ENCODE measurements at places on chromosomes 7 and 10. TPM values are rescaled to one million over a fixed set of nuclear protein-coding genes. Genes with fewer than 3 reads are reported as not detected.

Gene NOBOX
- not detected for total RNA-seq

GRCh38 chr10:3109633-3110032 lies 42.3 kb downstream of the PFKP start:
- DNase-seq: no peak

DNA sequence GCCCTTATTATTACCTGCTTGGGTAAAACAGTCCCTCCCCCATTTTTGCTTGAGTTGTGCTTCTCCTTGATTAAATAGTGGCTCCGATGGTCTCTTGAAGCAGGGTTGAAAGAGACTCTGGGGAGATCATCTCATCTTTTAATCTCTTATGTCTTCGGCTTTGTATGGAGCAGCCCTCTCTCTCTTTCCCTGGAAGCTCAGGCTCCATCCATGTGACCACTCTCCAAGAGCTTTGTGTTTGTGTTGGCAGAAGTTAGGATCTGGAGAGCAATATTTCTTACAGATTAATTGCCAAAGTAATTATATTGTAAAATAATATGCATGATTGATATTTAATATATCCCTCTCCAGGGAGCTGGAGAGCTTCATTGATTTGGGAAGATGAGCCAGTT lies 76.9 kb downstream of the LRRC4 start:
- no peak for DNase-seq

GRCh38 chr7:9175871-9176270 lies 742.5 kb downstream of the NXPH1 start:
- no peak for DNase-seq

DNA sequence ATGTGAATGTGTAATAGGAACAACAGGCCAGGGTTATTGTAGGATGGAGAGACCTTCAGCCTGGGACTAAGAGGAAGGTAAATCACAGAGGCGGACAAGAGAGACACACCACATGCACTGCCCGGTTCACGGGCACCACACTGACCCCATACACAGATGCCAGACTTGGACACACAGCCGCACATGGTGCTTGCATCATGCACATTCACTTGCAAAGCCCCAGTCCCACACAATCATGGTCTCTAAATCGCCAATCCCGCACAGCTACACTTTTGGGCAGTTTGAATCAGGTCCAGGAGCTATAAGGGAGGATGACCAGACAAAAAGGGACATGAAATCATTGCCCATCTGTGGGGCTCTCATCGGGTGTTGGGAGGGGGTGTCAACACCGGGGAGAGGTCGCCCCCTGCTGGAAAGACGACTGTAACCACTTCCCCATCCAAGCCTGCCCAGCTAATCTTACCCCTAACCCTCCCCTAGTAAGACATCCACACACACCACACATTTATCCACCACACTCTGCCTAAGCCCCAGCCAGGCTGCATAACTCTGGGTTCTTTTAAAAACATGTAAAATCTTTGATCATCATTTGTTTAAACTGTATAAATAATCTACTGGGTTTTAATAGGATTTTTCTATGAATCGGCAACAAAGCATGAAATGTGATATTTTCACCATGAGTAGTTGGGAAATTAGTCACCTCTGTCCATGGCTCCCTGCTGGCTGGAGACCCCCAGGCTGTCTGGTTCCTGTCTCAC lies 40.5 kb upstream of the SLF2 start:
- no peak for DNase-seq

- DNase-seq: no peak
Measured at GRCh38 chr10:118564652-118565051, 30.8 kb downstream of the PRLHR start.
